Thyroid gland (tissue), 4 donors: ENCODE measurements at places on chromosomes 2 and 18.
A peak's percentile ranks its signal among the peaks of the same experiment; 100 is the strongest.

GRCh38 chr2:131031431-131031841 is 61.8 kb downstream of the FAM168B start:
- DNase-seq, result no peak

GRCh38 chr2:85840091-85840490 is 48.7 kb downstream of the ST3GAL5 start:
- no peak for DNase-seq

DNA sequence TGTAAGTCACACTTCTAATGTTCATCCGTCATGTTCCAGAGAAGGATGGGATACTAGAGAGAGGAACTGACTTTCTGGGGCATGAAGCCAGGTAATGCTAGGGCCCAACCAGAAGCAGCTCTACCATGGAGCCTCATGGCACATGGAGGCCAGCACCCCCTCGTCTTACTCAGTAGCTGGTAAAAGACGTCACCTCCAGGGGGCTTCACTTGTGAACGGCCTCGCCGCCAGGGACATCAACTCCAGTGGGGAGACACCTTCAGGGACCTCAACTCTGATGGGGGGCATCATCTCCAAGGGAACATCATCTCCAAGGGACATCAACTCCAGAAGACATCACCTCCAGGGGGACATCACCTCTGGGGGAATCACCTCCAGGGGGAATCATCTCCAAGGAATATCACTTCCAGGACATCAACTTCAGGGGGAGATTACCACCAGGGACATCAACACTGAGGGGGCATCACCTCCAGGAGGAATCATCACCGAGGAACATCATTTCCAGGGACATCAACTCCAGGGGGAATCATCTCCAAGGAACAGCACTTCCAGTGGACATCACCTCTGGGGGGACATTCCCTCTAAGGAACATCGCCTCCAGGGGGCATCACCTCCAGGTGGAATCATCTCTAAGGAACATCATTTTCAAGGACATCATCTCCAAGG is 168.4 kb downstream of the NDUFA10 start:
- DNase-seq, result no peak

- DNase-seq, result no peak
Measured at GRCh38 chr2:119688616-119689015, 9.6 kb downstream of the TMEM177 start.

DNA sequence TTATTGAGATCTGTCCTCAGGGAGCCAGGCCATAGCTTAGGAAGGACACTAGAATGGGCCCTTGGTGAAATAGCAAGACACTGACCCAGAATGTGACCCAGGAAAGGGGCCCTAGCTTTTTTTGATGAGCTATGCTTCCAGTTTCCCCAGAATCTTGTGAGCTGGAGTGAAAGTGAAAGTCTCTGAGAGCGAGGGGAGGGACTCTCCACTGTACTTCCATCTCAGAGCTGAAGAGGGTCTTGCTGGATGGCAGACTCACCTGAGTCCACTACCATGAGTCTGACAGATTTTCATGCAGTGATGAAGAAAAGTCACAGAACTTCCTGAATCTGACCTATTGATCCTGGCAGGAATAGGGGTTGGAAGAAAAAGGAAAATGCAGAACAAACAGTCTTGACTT is 3.1 kb downstream of the ARHGAP25 start:
- no peak for DNase-seq

DNA sequence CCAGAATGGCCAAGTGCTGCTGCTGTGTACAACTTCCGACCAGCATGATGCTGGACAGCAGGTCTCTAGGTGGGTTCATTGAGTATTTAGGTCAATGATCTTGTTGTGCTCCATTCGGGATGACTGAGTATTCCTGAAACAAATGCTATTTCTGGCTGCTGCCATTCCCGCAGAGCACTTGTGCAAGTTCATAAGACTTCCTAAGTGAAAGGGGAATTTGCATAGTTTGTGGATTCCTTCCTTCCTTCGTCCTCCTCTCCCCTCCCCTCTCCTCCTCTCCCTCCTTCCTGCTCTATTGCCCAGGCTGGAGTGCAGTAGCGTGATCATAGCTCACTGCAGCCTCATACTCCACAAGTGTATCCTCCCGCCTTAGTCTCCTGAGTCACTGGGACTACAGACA is 40.4 kb downstream of the LDLRAD4 start:
- DNase-seq, result peak; percentile 76

DNA sequence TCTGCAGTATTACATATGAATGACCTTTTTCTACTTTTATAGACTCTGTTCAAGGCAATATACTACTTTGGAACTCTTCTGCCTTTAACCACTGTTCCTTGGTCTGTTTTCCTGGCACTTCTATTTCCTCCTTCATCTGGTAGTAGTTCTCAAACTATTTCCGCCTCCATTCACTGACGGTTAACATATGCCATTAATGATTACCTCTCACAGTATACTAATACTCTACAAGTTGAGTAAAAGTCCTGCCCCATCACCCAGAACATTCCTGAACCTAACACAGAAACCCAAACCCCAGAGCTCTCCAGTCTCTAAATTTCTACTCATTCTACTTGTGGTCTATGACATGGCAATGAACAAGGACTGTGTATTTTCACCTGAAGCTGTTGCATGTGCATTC is 4.5 kb downstream of the GFPT1 start:
- DNase-seq, result no peak

DNA sequence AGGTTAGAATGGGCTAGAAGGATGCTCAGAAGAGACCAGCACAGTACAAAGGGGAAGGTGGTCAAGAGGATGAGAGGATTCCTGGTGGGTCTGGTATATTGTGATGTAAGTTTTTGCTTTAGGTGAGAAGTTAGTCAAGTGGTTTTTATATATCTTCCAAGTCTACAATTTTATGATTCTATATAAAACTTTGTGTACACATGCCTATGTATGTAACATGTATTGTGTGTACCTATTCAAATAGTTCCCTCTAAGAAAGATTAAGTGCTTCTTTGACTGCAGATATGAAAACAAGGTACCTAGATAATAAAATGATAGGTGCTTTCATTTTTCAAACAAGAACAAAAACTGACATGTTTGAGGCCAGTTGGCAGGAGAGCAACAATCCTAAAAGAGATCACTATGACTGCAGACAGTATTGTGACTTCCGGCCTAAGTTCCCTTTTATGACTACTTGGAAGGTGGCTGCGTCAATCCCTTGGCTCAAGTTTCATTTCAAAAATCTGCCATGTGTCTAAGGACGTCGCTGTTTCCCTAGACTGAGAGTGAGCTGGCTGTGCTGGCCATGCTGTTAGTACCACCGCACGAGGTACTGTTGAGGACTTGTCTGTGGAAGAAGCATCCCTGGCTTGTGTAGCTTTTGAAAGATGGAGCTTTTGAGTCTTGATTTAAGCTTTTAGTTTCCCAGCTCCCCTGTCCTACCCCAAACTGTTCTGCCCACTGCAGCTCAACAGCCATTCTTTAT is 123.1 kb downstream of the PRPF40A start:
- no peak for DNase-seq

GRCh38 chr18:57805117-57805516 is 2.0 kb upstream of the ATP8B1 start:
- DNase-seq, result peak; percentile 89

DNA sequence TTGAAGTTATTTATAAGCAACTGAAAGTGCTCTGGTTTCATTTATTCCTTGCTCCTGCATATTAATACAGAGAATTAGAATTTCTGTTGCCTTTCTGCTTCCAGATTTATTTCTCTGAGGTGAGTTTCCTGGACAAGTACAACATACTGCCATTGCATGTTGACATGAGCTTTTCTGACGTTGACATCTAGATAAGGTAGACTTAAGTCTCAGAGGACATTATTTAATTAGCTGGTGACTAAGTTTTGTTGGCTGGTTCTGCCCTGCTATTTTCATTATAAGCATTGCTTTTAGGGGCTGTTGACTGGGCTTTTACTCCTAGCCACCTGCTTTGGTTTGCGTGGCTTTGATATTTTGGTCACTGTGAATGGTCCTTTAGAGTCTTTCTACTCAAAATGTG is 282.9 kb upstream of the SPRED2 start:
- DNase-seq, result no peak

DNA sequence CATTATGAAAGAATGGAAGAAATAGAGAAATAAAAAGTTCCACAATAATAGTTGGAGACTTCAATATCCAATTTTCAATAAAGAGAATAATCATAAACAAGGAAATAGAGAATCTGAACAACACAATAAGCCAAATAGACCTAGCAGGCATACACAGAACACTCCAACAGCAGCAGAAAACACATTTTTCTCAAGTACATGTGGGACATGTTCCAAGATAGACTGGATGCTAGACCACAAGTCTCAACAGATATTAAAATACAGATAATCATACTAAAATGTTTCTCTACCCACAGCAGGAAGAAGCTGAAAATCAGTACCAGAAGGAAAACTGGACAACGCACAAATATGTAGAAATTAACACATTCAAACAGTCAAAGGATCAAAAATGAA is 113.9 kb downstream of the USP34 start:
- no peak for DNase-seq

DNA sequence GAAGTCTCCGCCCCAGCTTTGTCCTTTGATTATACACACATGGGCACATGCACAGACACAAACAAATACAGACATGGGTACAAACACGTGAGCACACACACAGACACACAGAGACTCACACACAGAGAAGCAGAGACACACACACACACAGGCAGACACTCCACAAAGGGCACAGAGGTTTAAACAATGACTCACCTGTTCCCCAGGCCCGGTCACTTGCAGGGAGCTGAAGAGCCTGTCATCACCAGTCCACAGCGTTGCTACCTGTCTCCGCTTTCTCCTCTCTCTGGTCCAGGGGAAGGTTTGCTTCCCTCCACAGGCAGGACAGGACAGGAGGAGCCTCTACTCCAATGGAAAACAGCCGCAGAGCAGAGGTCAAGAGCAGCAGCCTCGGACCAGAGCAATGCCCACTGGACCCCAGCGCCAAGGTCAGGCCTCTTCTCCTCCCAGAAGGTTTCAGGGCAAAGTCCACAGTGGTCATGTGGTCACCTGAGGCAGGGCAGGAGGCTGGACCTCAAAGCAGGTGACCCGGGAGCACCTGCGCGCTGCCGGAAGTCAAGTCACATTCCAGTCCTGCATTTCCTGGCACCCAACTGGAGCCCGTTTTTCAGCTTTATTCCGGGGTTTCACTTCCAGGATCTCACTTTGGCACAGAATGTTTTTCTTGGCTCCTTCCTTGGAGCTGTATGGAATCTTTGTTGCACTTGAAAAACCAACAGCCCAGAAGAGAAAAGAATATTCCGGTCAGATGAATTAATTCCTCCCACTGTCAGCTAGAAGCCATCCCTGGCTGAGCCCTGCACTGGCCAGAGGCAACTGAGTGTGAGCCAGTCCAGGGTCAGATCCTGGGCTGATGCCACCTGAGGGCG is at the start of gene RAB17:
Gene RAB17 (minus strand): TSS at position 463 of the 869 bp plus-strand sequence. CDS start 4,580 bp downstream, outside the sequence.
- DNase-seq, result peak; percentile 94

DNA sequence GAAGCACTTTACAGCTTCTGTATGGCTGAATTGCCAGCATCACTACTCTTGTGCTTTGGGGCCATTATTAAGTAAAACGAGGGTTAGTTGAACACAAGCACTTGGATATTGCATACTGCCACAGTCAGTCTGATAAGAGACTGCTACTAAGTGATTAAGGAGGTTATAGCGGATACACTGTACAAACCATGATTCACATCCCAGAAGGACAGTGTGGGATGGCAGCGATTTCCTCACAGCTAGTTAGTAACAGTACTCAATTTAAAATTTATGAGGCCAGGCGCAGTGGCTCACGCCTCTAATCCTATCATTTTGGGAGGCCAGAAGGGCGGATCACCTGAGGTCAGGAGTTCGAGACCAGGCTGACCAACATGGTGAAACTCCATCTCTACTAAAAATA is 2.6 kb upstream of the BMPR2 start:
- DNase-seq, result no peak

GRCh38 chr2:28683100-28683706 is 68.4 kb upstream of the PPP1CB start:
- peak; percentile 97 for DNase-seq

DNA sequence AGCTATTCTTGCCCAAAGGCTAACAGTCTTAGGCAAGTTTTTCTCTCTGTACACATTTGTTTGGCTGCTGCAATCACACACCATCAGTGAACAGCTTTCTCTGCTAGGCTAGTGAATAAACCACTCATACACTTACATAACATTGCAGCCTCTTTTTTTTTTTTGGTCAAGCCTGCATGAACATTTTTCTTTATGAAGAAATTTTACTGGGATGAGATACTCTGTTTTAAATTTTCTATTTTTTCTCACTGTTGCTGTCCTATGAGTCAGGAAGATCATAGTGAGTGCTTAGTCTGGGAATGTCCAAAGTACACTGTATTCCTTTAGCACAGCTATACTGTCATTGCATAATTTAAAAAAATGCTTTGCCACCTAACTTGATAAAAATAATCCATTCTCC is 58.5 kb downstream of the ROCK1 start:
- no peak for DNase-seq

GRCh38 chr2:195659982-195660890 is 3.2 kb downstream of the SLC39A10 start:
- DNase-seq, result peak; percentile 77

- no peak for DNase-seq
Measured at GRCh38 chr2:219987830-219988229, 360.4 kb downstream of the SLC4A3 start.

- no peak for DNase-seq
Measured at GRCh38 chr18:35938562-35938961, 33.9 kb upstream of the RMP24 start.

DNA sequence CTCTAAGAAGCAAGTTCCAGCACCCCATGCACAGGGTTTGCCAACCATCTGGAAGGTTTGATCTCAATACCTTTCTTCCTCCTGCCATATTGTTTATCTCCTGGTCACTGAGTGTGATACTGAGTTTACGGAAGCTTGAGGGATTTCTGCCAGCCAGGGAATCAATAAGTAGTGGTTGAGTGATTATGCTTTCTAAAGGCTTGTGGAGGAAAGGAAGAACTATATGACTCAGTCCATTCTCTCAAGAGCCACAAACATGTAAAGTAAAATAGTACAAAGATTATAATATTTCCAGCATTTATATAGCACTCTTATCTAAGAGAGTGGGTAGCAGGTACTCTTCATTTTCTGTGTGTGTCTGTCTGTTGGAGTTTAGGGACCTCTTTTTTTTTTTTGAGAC is 49.2 kb downstream of the SLC4A3 start:
- DNase-seq, result no peak

DNA sequence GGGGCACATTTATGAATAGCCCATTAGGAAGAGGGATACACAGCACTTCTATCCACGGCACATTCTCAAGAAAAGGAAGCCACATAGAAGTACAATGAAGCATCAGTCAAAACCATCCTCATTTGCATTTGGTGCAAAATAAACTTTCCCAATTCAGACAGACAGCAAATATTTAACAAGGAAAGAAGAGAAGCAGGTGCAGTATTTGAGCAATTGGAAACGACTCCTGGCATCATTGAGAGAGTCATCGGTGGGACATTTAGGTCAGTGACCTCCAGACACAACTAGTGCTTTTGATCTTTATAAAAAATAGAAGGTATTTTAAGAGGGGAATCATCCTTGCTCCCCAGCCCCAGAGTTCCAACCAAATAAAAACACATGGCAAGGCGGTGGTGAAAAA is 118.0 kb downstream of the MREG start:
- DNase-seq, result no peak
